Effector memory CD8-positive, alpha-beta T cell (primary cell): ENCODE measurements at places on chromosomes 5 and 9.

GRCh38 chr9:129052592-129052991 lies 16.2 kb downstream of the MIGA2 start:
- no peak for DNase-seq

DNA sequence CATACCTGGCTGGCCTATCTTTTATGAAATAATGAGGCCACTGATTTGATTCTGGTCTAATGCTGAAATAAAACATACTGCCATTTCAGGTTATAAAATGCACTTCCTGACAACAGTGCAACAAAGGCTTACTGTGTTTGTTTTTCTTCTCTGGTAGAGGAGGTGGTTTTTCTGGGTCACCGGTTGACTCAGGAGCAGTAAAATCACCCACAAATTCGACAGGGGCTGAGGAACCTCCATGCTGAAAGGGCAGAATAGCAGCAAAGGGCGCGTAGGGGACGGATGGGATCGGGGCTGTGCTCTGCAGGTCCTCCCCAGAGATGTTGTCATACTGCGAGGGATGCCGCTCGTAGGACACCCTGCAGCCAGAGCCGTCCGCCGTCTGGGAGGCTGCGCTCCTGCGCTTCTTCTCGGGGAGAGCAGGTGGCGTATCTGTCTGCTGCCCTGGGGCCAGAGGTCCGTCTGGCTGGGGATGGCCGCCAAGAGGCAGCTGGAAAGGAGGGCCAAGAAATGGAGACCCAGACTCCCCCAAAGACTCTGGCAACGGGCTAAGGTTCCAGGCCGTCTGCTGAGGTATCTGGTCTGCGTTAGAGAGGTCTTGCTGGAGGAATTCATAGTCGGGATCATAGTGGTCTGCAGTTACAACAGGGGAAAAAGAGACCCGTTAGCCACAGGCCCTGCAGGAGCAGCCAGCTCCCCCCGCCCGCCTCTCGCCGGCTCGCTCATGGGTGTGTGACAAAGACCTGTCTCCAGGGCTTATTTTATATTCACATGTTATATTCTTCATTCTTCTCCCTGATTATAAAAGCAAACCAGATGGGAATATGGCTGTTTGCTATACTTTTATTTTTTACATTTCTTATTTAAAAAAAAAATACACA lies 80.7 kb downstream of the PRRT1B start:
- DNase-seq: no peak

- DNase-seq: no peak
Observed at GRCh38 chr9:134205672-134206310, 41.4 kb upstream of the RNU6ATAC start.

DNA sequence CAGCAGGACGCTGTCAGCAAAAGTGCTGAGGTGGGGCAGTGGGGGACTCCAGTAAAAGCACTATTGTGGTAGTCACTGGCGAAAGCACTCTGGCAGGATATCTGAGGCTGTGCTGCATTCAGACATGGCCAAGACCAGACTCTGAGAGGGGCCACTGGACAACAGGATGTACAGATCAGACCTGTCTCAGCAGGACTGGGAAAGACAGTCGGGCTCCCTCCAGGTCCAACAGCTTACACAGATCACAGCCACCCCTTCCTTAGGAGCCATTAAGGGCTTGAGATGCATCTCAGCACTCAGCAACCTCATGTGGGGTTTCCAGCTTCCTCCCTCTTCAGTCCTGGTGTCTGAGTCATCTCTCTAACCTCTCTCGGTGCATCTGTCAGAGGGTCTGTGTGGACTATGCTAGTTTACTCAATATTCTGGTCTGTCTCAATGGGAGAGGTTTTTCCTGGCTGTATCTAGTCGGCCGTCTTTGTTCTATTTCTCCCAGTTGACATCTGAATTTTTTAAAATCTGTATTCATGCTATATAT lies 154.5 kb downstream of the CWC27 start:
- no peak for DNase-seq

- DNase-seq: no peak
Observed at GRCh38 chr5:82917584-82917983, 159.6 kb downstream of the TMEM167A start.

DNA sequence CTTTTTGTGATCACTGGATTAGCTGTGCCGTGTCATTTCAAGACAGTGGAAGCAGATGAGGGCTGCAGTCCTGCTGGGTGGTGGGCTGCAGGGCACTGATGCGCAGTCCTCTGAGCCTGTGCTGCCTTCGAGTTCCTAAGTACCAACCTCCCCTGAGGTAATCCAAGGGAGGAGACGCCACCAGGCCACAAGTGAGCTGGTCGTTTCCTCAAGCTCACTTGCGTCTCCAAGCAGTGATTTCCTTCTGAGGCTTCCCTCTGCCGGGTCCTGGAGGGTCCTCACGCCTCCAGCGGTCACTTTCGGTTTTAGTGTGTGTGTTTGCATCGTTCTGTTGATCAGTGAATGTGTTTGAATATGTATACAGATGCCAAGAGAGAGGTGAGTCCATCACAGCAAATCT lies 115.7 kb downstream of the TRIO start:
- no peak for DNase-seq

DNA sequence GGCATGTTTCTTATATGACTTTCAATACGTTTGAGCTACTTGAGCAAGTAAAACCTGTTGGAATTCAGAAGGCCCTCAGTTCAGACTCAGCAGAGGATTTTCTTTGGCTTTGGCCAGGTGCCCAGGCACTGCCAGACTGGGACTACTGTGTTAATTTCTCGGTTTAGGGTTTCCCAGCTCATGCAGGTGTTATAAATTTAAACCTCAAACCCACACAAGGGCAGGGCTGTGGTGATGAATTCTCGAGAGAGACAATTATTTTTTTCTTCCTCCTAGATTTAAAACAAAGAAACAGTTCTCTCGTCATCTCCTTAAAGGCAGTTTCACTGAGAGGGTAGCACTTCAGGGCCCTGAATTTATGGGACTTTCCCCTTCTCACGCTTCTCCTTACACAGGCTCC lies 406.0 kb upstream of the PIK3R1 start:
- DNase-seq: no peak

DNA sequence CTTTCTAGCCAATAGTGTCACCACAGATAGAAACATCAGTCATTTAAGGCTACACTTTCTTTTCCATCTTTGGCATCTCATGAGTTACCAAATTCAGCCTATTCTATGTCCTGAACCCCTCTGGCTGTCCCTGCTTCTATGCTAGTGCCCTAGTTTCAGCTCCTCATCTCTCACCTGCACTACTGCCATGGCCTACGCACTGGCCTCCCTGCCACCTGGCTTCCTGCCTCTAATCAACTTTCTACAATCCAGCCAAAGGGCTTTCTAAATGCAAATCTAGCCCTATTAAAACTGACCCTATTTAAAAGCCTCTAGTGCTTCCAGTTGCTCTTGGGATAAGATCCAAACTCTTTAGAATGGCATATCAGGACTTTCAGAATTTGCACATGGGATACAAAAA lies 482.9 kb downstream of the TMEM38B start:
- DNase-seq: no peak

- no peak for DNase-seq
Observed at GRCh38 chr9:91824601-91825305, 125.3 kb downstream of the ROR2 start.

DNA sequence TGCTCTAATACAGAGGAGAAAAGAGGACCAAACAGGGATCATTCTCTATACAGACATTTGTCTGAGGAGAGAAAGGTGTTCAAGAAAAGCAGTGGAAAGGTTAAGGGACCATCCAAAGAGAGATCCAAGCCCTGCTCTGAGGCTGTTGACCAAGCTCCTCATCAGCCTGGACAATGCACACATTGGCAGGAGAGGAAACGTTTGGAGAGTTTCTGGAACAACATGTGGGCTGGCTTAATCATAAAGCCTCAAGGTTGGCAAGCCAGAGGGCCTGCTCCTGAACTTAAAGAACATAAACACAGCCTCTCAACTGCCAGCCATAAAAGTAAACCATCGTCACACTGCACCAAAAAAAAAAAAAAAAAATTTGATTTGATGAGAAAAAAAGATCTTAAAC lies 184.4 kb upstream of the SLC12A2 start:
- DNase-seq: no peak

GRCh38 chr9:72382405-72382804 lies 17.4 kb upstream of the ZFAND5 start:
- no peak for DNase-seq

DNA sequence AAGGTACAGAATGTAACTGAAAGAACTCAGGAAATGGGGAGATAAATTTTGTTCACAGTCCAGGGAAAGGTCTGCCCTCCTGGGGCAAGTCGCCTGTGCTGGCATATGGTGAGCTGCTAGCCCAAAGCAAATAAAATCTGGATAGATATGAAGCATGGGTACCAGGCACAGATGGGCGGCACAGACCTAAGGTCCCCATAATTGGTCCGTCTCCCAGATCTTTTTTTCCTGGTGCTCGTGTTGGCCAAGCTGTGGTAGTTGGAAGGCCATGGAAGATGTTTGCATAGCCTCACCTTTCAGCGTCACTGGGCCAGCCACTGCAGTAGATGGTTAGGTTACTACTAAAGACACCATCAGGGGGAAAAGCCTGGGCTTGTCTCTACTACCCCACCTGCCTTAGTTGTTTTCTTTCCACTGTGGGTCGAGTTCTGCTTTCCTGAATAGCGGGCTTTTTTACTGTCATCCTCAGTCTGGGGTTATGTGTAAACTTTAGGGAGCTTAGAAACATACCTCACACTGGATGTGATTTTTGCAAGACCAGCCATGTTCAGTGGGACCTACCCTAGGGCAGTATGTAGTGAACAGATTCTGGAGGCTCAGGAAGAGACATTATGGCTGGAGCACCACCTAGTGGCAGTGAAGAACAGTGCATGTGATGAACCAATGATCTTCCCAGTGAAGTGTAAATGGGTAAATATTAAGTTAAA lies 24.2 kb upstream of the GLRX start:
- DNase-seq: peak; percentile 57

DNA sequence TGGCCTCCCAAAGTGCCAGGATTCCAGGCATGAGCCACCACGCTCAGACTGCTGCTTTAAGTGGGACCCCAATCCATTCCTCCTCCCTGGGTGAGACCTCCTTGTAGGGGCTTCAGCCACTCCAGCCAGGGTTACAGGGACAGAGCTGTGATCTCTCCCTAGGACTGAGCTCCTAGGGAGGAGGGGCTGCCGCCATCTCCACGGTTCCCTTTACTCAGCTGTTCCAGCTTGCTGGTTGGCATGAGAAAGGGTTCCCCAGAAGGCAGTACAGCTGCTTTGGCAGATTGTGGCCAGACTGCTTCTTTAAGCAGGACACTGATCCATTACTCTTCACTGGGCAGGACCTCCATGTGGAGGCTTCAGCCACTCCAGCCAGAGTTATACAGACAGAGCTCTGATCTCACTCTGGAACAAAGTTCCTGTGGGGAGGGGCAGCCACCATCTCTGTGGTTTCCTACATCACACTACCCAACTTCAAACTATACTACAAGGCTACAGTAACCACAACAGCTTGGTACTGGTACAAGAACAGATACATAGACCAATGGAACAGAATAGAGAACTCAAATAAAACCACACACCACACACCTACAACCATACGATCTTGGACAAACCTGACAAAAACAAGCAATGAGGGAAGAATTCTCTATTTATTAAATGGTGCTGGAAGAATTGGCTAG lies 7.2 kb downstream of the INSL6 start:
- no peak for DNase-seq
